ENCODE measurements at places on chromosomes 3 and 15. TPM values are rescaled to one million over a fixed set of nuclear protein-coding genes. Genes with fewer than 3 reads are reported as not detected.

DNA sequence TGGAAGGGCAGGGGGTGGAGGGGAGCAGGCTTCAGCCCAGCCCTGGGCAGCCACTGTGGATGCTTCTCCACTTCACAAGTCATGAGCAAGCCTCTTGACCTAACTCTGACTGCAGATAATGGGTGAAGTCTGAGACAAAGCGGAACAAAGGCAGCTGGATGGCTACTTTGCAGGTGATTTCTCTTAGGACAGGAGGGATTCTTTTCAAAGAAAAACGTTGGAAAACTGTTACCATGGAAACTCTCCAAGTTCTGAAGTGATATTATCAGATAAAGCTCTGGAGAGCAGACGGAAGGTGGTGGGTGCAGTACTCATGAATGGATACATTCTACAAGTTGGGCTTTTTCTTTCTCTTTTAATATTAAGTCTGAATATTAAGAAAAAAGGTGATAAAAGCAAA lies 254.2 kb upstream of the SLCO3A1 start:
- no peak for DNase-seq
- no peaks in the 10 kb centered on the region for H3K36me3 ChIP-seq
- H3K4me3 ChIP-seq, result no peak overlapping the region

DNA sequence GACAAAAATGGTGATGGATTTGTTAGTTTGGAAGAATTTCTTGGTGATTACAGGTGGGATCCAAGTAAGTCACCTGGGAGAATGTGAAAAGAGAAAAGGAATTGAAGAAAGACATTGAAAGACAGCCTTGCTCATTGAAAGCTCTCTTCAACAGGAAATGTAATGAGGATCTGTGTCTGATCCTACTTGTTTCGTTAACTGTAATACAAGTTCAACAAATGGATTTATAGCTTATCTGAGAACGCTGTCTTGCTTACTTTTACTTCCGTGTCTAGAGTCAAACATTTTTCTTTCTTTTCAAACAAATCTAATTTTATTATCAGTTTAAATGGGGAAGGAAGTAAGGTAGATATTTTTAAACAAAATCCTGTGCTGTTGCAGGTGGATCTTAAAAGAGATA lies 15.9 kb downstream of the RCN2 start:
- H3K27ac ChIP-seq, result no peak overlapping the region
- H3K4me3 ChIP-seq, result no peak overlapping the region
- H3K4me1 ChIP-seq, result no peaks in the 10 kb centered on the region

- H3K36me3 ChIP-seq, result peaks cover 1% of the 10 kb centered on the region
- H3K4me3 ChIP-seq, result no peak overlapping the region
- H3K4me1 ChIP-seq, result peaks cover 33% of the 10 kb centered on the region
- H3K27me3 ChIP-seq, result no peaks in the 10 kb centered on the region
- peak overlapping the region; percentile 73 for H3K27ac ChIP-seq
- DNase-seq, result no peak
Observed at GRCh38 chr3:99845331-99845730, 27.7 kb downstream of the CMSS1 start.

- no peak overlapping the region for H3K4me3 ChIP-seq
- H3K27me3 ChIP-seq, result no peaks in the 10 kb centered on the region
- DNase-seq, result no peak
- no peaks in the 10 kb centered on the region for H3K4me1 ChIP-seq
- peaks cover 12% of the 10 kb centered on the region for H3K36me3 ChIP-seq
Observed at GRCh38 chr3:38374221-38374620, 27.6 kb downstream of the XYLB start.

- peaks cover 36% of the 10 kb centered on the region for H3K27me3 ChIP-seq
- no peak overlapping the region for H3K4me3 ChIP-seq
- no peaks in the 10 kb centered on the region for H3K36me3 ChIP-seq
- no peak for DNase-seq
- H3K27ac ChIP-seq, result no peak overlapping the region
Observed at GRCh38 chr3:138432576-138433240, 1.7 kb upstream of the ESYT3 start.

GRCh38 chr3:197218210-197218609 lies 80.2 kb downstream of the DLG1 start:
- peaks cover 18% of the 10 kb centered on the region for H3K4me1 ChIP-seq
- DNase-seq, result no peak
- no peak overlapping the region for H3K27ac ChIP-seq
- no peaks in the 10 kb centered on the region for H3K36me3 ChIP-seq
- H3K27me3 ChIP-seq, result no peaks in the 10 kb centered on the region
- H3K4me3 ChIP-seq, result no peak overlapping the region

Gene CMSS1
- total RNA-seq, result 17.3 TPM

Gene SOX14
- not detected for total RNA-seq

All from lower lobe of right lung (tissue), 2 donors.